CD4-positive, alpha-beta T cell treated with Interleukin-10 for 1 hour (primary cell): ENCODE measurements at places on chromosomes 4 and X.

GRCh38 chr4:41866799-41867677 is 68.2 kb upstream of the TMEM33 start:
- DNase-seq: no peak

GRCh38 chr4:41797260-41797659 is 48.7 kb upstream of the PHOX2B start:
- no peak for DNase-seq

DNA sequence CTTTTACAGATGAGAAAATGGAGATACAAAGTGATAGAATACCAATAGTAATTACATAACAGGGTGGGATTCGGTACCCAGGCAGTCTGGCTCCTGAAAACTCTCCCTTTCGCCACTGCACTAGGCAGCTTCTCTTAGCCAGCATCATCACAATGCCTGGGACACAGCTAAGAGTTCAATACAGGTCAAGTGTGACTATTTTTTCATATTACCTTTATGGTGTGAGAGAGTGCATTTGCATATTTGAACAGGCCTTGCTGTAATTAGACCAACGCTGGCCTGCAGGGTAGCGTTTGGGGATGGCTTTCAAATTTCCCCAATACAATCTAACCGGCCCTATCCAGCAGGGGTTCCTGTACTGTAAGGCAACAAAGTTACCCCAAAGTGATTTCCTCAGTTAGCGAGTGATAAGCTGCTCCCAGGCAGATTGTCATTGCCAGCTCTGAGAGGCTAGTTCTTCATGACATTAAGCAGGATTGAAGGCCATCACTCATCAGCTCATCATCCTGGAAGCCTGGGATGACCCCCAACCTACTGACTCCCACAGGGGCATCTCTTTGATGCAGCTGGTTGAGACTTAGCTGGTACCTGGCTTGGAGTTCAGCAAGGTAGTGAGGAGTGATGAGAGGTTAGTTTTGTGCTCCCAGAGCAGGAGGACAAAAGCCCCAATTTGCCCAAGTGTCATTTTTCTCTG is 836.8 kb upstream of the LCORL start:
- no peak for DNase-seq

DNA sequence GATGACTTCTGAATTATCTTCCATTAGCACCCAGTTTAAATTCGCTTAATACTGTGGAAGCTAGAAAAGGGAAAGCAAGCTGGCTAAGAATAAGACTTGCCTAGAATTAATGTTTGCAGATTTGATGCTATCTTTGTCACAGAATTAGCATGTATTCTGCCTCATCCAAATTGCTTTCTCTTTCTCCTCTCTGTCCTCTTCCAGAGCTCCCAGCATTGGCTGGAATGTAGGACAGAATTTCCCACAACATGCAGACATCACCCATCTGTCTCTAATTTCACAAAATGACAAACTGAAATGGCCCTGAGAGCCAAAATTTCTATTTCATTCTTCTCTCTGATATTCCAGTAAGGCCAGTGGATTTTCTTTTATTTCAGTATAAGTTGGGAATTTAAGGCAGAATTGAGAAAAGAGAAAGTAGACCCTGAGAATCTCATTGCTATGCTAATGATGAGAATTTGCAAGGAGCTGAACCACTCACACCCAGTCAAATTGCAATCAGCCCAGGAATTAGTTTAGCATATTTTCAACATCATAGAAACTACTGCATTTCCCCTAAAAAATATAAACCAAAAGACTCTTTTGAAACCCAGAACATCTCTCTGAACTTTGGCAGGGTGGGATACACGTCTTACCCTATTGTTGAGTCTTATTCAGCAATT is 188.8 kb downstream of the RCHY1 start:
- DNase-seq: no peak

DNA sequence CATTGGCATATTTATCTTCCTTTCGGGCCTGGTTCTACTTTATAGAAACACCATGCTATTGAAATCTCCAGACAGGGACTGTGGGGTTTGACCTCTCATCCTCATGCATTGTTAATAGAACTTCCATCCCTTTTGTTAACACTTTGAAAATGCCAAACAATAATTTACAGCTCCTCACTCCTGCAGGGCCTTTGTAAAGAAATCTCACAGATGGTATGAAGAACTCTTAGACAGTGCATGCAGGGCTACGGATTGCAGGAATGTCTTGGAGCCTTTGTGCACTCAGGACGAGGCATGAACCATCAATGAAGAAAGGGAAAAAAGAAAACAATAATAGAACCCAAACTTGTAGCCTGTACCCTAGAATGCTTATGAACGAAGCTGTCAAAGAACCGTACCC is 92.8 kb upstream of the TMEM47 start:
- DNase-seq: no peak

- DNase-seq: no peak
Measured at GRCh38 chr4:125849869-125850268, 535.1 kb downstream of the FAT4 start.

GRCh38 chrX:37854148-37854547 is 6.8 kb upstream of the DYNLT3 start:
- no peak for DNase-seq
